ENCODE measurements at places on chromosomes 1 and 21. TPM values are rescaled to one million over a fixed set of nuclear protein-coding genes. Genes with fewer than 3 reads are reported as not detected.

GRCh38 chr21:26052057-26052456, 118.5 kb downstream of the APP start:
- peaks cover 41% of the 10 kb centered on the region for H3K36me3 ChIP-seq
- no peak for DNase-seq
- H3K27ac ChIP-seq: no peak overlapping the region
- no peaks in the 10 kb centered on the region for H3K27me3 ChIP-seq
- H3K4me3 ChIP-seq: no peak overlapping the region

DNA sequence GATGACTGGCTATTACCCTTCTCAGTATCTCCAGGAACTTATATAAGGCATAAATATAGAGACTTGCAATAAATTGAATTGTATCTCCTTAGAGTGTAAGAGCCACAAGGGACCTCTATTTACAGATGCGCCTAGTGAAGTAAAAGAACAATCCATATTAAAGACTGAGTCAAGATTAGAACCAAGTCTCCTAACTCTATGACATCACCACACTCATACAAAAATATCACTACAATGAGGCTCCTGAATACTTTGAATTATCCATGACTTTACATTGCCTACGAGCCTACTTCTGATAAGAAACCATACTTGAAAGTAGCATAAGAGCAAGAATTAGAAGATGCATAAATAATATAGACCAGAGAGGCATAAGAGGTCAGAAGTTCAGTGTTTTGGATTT, 18.8 kb downstream of the DPYD start:
- no peak overlapping the region for H3K4me3 ChIP-seq
- H3K27me3 ChIP-seq: no peaks in the 10 kb centered on the region
- peak overlapping the region; percentile 48 for H3K27ac ChIP-seq

- H3K36me3 ChIP-seq: peaks cover 43% of the 10 kb centered on the region
- H3K27ac ChIP-seq: peak overlapping the region; percentile 81
- DNase-seq: peak; percentile 89
- H3K4me1 ChIP-seq: peaks cover 8% of the 10 kb centered on the region
These were observed 1.0 kb downstream of the MARCKSL1 start for GRCh38 chr1:32334864-32335534.

DNA sequence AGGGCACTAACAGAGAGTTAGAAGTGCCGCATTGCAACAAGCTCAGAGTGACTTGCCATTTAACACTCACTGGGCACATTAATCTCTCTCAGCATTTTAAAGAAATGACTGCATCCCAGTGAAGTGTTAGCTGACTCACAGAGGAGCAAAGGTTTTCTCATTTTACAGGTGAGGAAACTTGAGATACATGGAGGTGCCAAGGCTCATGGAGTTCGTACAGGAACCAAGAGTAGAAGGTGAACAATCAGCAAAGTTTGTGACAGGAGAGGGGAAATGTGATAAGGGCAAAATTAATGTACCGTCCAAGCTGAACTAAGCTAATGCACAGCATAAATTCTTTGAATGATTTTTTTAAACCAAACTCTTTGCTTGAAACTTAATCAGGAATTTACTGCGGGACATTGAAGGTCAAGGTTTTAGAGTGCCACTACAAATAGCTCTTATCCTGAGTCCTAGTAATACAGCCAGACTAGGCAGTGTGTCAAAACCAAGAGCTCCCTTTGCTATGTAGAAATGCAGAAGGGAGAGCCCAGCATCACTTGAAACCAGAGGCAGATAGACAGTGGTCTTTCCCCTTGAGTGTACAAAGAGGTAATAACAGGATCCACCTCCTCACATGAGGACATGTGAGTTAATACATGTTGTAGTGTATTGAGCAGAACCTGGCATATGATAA, 22.4 kb upstream of the NTPCR start:
- no peaks in the 10 kb centered on the region for H3K36me3 ChIP-seq
- H3K4me3 ChIP-seq: no peak overlapping the region
- no peaks in the 10 kb centered on the region for H3K27me3 ChIP-seq

GRCh38 chr21:43284238-43284637, 115.4 kb downstream of the CRYAA start:
- H3K27ac ChIP-seq: no peak overlapping the region
- H3K36me3 ChIP-seq: no peaks in the 10 kb centered on the region
- no peaks in the 10 kb centered on the region for H3K27me3 ChIP-seq

- no peaks in the 10 kb centered on the region for H3K4me1 ChIP-seq
- H3K27me3 ChIP-seq: no peaks in the 10 kb centered on the region
- no peak overlapping the region for H3K27ac ChIP-seq
These were observed 40.6 kb downstream of the LHX4 start for GRCh38 chr1:180270530-180271271.

DNA sequence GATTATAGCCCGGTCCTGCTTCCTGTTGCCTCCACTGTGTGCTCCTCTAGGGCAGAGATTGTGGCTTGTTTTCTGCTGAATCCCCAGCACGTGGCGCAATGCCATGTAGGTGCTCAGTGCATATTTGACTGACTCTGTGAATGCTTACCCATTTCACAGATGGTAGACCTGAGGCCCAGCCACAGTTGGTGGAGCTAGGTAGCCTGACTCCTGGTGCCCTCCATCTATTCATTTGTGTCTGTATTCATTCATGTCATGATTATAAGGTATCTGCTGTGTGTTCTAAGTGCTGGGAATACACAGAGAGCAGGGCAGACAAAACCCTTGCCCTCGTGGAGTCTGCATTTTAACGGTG, 22.5 kb downstream of the TNFRSF1B start:
- DNase-seq: no peak
- no peaks in the 10 kb centered on the region for H3K36me3 ChIP-seq
- no peak overlapping the region for H3K27ac ChIP-seq

DNA sequence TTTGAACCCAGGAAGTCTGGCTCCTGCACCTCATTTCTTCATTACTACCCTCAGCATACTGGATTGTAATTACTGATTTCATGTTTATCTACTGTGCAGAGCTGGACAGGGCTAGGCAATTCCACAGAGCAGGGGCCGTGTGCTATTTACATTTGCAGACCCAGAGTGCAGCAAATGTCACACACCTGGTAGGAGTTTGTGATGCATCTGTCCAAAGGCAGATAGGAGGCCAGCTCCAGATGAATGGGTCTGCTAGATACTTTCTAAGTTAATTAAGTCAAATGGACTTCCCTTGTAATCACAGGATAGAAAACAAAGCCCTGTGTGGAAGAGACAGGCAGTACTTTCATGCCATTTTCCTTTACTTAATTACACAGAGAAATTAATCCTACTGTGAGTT, 46.2 kb downstream of the PGBD5 start:
- no peak overlapping the region for H3K27ac ChIP-seq
- DNase-seq: peak; percentile 45
- H3K4me3 ChIP-seq: no peak overlapping the region
- H3K36me3 ChIP-seq: no peaks in the 10 kb centered on the region
- no peaks in the 10 kb centered on the region for H3K4me1 ChIP-seq

GRCh38 chr1:173042806-173043205, 7.9 kb downstream of the TNFSF18 start:
- no peaks in the 10 kb centered on the region for H3K36me3 ChIP-seq
- no peak overlapping the region for H3K4me3 ChIP-seq
- no peak overlapping the region for H3K27ac ChIP-seq

DNA sequence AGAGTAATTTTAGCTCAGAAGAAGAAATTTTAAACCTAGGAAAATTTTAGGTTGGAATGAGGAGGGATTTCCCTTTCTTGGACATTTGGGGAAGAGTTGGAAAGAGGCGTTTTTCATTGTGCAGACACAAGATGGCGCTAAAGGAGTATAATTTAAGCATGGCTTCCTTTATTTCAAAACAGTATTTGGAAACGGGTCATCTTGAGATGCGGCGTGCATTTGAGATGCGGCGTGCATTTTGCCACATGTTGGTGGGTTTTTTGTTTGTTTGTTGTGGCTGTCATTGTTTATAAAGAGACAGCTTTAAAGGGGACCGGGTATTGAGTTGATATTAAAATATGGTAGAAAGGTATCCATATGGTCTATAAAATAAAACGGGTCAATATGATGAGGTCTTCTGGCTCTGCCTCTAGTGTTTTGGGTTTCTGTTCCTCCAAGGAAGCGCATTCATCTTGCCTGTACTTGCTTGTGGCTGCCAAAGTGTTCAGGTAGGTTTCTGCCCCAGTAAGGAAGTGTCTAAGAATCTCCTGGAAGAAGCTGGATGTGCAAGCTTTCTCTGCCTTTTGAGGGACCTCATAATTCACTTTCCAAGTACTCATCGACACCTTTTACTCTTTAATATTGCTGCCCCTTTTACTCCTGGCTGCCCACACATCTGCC, 210.3 kb downstream of the SLC35F3 start:
- H3K27me3 ChIP-seq: no peaks in the 10 kb centered on the region
- H3K36me3 ChIP-seq: no peaks in the 10 kb centered on the region
- H3K27ac ChIP-seq: no peak overlapping the region
- DNase-seq: peak; percentile 54
- H3K4me1 ChIP-seq: no peaks in the 10 kb centered on the region

- H3K4me3 ChIP-seq: peak overlapping the region; percentile 32
- no peaks in the 10 kb centered on the region for H3K36me3 ChIP-seq
- H3K27me3 ChIP-seq: no peaks in the 10 kb centered on the region
- no peak for DNase-seq
These were observed 100.9 kb upstream of the BRINP3 start for GRCh38 chr1:190578526-190578925.

DNA sequence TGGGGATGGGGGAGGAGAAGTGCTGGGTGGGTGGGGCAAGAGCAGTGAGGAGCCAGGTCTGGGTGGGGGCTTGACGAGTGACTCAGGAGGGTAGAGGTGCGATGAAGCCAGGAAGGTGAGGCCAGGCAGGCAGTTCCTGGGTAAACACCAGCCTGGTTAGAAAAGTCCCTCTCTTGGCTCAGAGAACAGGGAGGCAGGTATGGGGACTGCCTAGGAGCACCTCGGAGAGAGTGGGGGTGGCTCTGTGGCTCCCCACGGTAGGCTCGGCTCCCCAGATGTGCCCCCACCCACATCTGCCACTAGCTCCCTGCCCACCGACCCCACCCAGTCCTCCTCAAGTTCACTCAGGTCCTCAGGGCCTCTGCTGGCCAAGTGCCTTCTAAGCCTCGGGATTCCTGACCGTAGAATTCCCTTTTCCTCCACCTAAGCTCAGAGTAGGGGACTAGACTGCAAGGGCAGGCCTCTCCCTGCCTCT, 1.2 kb downstream of the HSPG2 start:
- no peaks in the 10 kb centered on the region for H3K36me3 ChIP-seq
- H3K27ac ChIP-seq: peak overlapping the region; percentile 45
- peak overlapping the region; percentile 71 for H3K4me3 ChIP-seq

DNA sequence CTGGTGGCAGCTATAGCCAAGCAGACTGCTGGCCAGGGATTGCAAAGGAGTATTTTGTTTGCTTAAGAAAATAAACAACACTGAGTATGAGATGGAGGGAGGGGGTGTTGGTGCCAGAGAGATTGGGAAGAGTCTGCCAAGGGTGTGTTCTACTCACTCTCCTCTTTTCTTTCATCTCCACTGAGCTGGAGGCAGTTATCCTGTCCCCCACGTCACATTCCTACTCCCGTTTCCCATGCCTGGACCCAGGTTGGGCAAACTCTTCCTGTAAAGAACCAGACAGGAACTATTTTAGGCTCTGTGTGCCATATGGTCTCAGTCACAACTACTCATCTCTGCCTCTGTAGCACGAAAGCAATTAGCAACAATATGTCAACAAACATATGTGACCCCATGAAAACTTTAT, 1.4 kb upstream of the IL24 start:
- no peak overlapping the region for H3K27ac ChIP-seq
- DNase-seq: no peak
- no peaks in the 10 kb centered on the region for H3K36me3 ChIP-seq
- no peak overlapping the region for H3K4me3 ChIP-seq

- H3K36me3 ChIP-seq: no peaks in the 10 kb centered on the region
- H3K27ac ChIP-seq: no peak overlapping the region
- H3K4me1 ChIP-seq: no peaks in the 10 kb centered on the region
- no peaks in the 10 kb centered on the region for H3K27me3 ChIP-seq
- no peak for DNase-seq
These were observed 29.9 kb upstream of the SAMD13 start for GRCh38 chr1:84271441-84272151.

- H3K27ac ChIP-seq: no peak within 1 kb of the TSS
- peak within 1 kb of the TSS; percentile 43 for H3K4me3 ChIP-seq
- 0 out of 2 replicates have a peak, but pooled peaks cover 6% of the 10 kb centered on the region for H3K4me1 ChIP-seq
- DNase-seq: no peak
- no peaks in the 10 kb centered on the region for H3K27me3 ChIP-seq
- H3K36me3 ChIP-seq: no peaks in the 10 kb centered on the region
These were observed at the start of gene FAM110D for GRCh38 chr1:26158908-26159742. Gene FAM110D, plus strand, starts transcription at chr1:26159079. Its CDS starts 2,213 bp downstream, at chr1:26161292.

- H3K36me3 ChIP-seq: no peaks in the 10 kb centered on the region
- DNase-seq: no peak
- H3K27me3 ChIP-seq: no peaks in the 10 kb centered on the region
- no peak overlapping the region for H3K4me3 ChIP-seq
These were observed 45.5 kb downstream of the DHRS3 start for GRCh38 chr1:12572522-12572921.

- no peaks in the 10 kb centered on the region for H3K27me3 ChIP-seq
- H3K36me3 ChIP-seq: peaks cover under 1% of the 10 kb centered on the region
- DNase-seq: no peak
- peaks cover 3% of the 10 kb centered on the region for H3K4me1 ChIP-seq
- no peak overlapping the region for H3K4me3 ChIP-seq
- no peak overlapping the region for H3K27ac ChIP-seq
These were observed 54.7 kb upstream of the ARTN start for GRCh38 chr1:43878854-43879253.

Gene PRR9
- not detected for polyA plus RNA-seq

Gene NPPA
- not detected for polyA plus RNA-seq

Gene FCER1A
- polyA plus RNA-seq: not detected

Gene SLC37A1
- polyA plus RNA-seq: 2.8 TPM

Gene WNT2B
- polyA plus RNA-seq: 3.4 TPM

Gene MCOLN3
- polyA plus RNA-seq: not detected

Gene HTR1D
- 0.39 TPM for polyA plus RNA-seq

Gene PLA2G4A
- polyA plus RNA-seq: 0.49 TPM

Gene SPRR4
- polyA plus RNA-seq: not detected

Gene CDK18
- 2.5 TPM for polyA plus RNA-seq

Gene SYPL2
- 0.03 TPM for polyA plus RNA-seq

Gene C4BPB
- polyA plus RNA-seq: not detected

All from SK-N-SH (cell line).